ENCODE measurements at places on chromosomes 12 and 14.

- no peak for DNase-seq
Measured at GRCh38 chr12:94771741-94772140, 121.4 kb upstream of the TMCC3 start.

- DNase-seq: no peak
Measured at GRCh38 chr12:130588696-130589539, 127.2 kb downstream of the RIMBP2 start.

GRCh38 chr14:93496856-93497741, 66.4 kb downstream of the UNC79 start:
- no peak for DNase-seq

GRCh38 chr14:54487771-54488170, 1.0 kb downstream of the GMFB start:
- DNase-seq: no peak

DNA sequence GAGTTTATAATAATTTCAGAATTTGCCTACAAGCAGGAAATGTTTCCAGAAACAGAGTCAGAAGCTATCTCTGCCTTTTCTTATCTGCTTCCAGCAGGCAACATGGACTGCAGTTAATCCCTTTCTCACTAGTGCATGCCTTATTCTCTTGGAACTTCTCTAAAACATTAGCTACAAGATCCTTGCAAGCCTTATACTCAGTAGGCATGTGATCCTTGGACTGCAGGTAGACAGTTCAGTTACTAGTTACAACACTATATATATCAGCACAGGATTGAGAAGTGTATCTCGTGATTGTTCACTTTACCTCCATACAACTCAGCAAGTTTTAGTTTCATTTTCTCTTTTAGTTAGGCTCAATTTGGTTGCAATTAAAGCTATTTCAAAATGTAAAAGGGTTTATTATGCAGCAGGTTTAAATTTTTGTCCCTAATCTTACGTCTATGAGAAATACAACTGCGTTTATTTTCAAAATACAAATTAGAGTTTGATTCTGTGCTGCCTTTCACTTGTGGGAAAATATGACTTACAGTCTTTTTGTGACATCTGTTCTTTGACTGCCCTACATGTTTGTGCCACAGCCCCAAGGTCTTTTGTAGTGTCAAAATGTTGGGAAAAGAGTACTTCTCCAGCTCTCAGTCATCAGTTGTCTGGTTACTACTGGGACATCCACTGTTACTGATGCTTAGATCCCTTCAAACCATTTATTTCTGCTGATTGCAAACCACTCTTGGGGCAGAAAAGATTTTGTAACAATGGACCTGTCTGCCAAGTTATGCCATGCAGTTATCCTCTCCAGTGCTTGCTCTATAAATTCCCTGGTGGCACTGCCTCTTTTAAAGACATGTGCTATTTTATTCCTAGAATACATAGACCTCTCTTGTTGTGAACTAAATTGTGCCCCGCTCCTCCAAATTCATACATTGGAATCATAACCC, 709.0 kb upstream of the FOXG1 start:
- DNase-seq: no peak

DNA sequence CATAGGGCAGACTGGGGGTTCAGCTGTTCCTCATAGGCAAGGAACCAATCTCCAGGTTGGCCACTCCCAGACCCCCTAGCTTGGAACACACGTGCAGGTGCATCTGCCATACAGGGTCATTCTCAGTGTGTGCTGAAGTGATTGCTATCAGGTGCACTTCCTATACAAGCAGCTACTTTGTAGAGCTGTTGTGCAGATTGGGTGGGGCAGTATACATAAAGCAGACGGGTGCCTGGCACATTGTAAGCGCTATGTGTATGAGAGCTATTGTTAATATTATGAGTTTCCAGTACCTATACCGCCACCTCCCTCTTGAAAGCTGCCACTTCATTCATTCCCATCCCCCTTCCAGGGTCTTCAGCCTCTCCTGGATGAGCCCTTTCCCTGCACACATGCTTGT, 17.3 kb downstream of the IRF2BPL start:
- DNase-seq: no peak

DNA sequence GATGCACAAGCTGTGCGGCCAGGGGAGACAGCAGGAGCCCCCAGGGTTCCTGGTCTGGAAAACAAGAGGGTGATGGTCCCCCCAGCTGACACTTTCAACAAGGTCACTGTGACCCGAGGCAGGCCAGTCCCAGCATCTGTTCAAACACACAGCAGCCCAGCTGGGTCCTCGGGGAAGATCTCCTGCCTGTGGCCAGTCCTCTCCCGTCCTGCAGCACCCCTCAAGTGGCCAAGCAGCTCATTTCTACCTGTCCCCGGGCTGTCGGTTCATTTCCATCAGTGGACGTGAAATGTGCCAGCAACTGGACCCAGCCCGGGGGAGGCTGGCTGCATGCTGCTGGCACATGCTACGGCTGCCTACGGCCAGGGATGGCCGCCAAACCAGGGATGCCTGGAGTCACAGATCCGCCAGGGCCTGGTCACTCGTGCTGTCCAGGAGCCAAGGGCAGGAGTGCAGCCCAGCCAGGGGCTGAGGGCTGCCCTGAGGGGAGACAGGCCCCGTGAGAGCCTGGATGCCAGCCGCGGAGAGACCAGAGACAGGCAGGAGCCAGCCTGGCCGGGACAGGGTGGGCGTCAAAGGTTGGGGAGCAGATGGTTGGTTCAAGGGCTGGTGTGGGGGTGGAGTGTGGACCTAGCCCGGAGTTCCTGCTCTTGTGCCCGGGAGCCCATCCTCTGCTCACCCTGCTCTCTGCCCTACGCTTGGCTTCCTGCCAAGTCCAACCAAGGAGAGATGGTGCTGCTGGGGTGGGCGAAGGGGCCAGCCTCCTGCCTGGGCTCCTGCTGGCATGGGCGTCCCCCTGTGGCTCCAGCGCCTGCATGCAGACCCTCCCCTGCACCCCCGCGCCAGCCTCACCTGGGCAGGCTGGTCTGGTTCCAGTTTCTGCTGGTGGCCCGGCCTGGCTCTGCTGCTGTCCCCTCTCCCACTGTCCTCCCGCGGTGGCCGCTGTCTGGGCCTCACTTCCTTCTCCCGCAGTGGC, 143.8 kb downstream of the ADGRD1 start:
- DNase-seq: peak; percentile 25

DNA sequence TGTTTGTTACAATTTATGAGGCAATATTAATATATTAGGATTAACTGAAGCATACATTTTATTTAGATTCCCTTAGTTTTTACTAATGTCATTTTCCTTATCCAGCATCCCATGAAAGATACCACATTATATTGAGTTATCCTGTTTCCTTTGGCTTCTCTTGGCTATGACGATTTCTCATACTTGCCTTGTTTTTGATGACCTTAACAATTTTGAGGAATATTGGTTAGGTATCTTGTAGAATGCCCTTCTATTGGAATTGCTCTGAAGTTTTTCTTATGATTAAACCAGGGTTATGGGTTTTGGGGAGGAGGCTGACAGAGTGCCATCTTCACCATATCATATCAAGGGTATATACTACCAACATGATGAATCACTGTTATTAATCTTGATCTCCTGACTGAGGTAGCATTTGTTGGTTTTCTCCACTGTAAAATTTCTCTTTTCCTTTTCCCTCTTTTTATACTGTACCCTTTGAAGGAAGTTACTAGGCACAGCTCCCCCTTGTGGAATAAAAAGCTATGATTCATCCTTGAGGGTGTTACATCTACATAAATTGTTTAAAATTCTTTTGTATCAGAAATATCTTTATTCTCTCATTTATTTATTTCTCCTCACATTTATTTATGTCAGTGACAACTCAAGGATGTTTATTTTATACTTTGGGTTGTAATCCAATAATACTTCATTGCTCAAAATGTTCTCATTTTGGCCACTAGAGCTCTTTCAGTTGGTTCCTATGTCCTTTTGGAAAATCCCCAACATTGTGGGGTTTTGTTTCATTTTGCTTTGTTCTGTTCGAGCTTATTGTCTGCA, 239.0 kb downstream of the SLC16A7 start:
- DNase-seq: no peak

Measured in H9 (cell line).